Putamen (tissue), 1 donor: ENCODE measurements at places on chromosomes 4 and X.

- DNase-seq = no peak
These were observed 69.2 kb downstream of the SYNPO2 start for GRCh38 chr4:118957722-118958445.

DNA sequence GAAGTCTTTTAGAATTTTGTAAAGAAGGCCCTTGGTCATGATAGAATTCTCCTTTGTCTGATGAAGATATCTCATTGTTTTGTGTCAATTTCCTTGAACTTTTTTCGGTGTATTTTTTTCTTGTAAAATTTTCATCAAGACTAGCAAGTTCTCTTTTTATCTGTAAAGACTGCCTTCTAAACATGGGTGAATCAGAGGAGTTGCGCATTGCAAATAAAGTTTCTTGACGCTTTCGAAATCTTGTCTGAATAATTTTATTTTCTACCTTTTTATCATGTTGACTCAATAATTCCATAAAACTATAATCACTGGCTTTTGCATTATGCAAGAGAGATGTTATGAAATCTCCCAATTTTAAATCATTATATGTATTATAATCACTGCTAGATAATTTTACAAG, 66.2 kb downstream of the NCAPG start:
- no peak for DNase-seq

- DNase-seq = no peak
These were observed 324.8 kb downstream of the FRMPD4 start for GRCh38 chrX:12463052-12463451.

- DNase-seq = no peak
These were observed 2.8 kb downstream of the AWAT2 start for GRCh38 chrX:70046978-70047377.

DNA sequence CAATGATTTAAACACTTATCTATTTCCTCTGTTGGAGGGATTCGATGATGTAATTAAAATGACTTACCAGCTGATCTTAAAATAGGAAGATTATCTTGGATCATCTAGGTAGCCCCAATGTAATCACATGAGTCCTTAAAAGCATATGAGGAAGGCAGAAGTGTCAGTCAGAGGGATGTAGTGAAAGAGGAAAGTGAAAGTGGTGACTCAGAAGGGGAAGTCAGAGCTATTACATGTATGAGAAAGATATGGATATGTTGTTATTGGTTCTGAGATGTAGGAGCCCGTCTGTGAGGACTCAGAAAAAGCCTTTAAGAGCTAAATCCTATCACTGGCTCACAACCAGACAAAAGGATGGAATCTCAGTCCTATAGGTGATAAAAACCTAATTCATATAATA, 456.4 kb downstream of the DACH2 start:
- no peak for DNase-seq

DNA sequence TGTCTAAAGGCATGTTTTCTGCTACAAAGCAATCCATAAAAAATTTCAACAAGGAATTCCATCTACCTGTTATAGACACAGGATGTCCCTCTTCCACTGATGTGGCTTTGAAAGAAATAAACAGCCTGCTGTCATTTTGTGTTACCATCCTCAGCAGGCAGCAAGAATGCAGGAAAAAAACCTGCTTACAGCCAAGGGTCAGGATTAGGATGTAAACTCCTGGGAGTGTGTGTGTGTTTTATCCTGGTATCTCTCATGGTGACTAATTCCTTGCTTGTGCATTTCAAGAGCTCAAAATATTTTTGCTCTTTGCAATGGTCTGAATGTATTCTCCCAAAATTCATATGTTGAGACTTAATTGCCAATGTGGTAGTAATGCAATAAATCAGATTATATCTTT, 28.6 kb upstream of the SFRP2 start:
- no peak for DNase-seq

- no peak for DNase-seq
These were observed 25.8 kb downstream of the ADRA2C start for GRCh38 chr4:3791910-3792542.

GRCh38 chrX:44915361-44915868, 42.4 kb downstream of the KDM6A start:
- no peak for DNase-seq

- peak; percentile 78 for DNase-seq
These were observed 91.3 kb downstream of the NSUN7 start for GRCh38 chr4:40840985-40841571.

GRCh38 chr4:1080961-1081688, 32.2 kb downstream of the RNF212 start:
- DNase-seq = peak; percentile 55

DNA sequence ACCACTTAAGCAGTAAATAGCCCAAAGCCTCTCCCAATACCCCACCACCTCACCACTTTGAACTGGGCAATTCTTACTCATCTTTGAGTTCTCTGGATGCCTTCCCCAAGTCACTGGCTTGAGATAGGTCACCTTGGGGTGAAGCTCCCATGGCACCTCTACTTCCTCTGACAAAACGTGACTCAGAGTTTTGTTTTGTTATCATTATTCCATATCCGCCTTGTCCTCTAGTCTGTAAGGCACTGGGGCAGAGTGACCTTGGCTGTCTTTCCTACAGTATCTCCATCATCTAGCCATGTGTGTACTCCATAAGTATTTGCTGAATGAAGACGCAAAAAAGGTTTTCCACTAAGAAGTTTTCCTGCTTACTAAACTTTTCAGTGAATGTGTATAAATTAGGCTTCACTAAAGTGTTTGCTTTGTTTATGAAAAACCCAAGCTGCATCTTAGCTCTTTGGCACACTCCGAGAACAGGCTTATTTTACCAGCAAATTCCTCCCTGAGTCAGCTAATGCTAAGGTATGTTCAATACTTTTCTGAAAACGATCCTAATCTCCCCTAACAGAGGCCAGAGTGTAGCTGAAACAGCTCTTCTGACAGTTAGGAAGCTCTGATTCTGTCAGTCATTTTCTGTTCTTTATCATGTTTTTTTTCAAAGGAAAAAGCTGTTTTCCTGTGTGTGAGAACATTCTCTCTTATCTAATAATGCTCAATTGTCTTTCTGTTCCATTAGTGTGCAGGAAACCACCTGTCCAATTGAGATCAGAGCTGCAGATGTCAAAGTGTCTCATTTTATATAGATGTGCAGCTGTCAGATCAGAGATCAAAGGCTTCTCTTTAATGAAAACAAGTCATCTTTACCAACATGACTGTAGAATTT, 30.2 kb upstream of the TSPAN5 start:
- DNase-seq = no peak

DNA sequence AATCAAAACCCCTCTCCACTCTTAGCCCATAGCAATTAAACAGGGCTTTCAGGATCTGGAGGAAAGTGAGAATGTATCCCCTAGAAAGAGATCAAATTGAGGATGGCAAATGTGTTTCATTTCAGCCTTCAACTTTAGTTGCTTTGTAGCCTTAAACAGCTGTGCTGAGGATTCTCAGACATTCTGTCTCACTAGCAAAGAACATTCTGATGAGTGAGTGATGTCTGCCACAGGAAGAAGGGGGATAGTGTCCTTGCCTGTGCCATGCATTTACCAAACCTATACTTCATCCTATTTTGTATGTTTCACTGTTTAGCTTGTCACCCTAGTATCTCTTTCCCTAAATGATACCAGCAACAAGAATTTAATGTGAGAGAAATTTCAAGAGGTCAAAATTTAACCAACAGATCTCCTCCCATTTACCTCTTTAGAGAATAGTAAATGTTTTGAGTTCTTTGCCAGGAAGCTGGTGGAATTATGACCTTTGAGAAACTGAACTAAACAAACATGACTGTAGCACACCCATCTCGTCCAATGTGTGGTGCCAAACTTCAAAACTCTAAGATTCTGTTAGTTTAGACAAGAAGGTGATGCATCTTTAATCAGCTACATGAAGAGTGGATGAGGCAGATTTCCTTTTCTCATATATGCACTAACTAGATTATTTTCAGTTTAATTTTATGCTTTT, 165.6 kb downstream of the PALLD start:
- DNase-seq = no peak

DNA sequence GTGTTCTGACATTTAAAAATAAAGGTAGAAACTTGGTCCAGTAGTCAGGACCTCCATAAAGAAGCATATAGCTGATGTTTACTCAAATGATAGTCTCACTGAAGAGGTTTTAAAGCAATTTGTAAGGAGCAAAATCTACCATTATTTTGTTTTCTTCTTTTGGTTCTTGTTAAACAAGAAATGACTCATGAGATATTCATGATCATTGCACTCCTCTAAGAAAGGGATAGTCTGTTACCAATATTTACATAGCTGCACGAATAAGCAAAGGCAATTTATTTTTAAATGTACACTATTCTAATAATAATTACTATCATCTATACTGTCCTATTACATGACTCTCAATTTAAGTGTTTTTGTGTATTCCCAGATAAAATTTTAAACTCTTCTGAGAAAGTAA, 397.9 kb downstream of the FAM47B start:
- no peak for DNase-seq

DNA sequence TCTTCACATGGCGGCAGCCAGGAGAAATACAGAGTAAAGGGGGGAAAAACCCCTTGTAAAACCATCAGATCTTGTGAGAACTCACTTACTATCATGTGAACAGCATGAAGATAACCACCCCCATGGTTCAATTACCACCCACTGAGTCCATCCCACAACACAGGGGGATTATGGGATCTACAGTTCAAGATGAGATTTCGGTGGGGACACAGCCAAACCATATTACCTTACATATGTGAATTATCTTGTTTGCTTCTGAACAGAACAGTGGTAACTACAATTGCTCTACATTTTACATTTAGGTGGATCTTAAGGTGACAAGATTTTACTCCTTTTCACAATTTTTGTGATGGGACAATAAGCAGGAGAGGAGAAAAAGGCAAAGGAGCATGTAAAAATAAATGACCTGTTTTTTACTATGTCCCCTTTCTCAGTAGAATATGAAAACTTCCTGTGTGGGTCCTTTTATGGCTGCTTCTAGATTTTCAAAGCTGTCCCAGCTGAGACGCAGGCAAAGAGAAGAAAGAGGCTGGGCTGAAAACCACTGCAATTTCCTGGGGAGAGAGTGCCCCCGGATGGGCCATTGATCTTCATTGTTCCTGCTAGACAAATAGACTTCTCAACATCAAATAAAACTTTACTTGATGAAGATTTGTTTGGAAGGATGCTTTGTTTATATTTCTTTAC, 45.9 kb upstream of the PGM2 start:
- no peak for DNase-seq

- DNase-seq = peak; percentile 48
These were observed 501.1 kb downstream of the KCNIP4 start for GRCh38 chr4:21447301-21448054.

GRCh38 chrX:135740681-135741149, 27.3 kb downstream of the CT45A1 start:
- no peak for DNase-seq

- no peak for DNase-seq
These were observed 106.2 kb upstream of the RAPGEF2 start for GRCh38 chr4:158996669-158997074.

GRCh38 chr4:127055357-127055756, 577.4 kb upstream of the INTU start:
- peak; percentile 19 for DNase-seq

- no peak for DNase-seq
These were observed 306.3 kb downstream of the ANK2 start for GRCh38 chr4:113355550-113356371.

- no peak for DNase-seq
These were observed 346.2 kb downstream of the MAPK10 start for GRCh38 chr4:86013621-86014020.

DNA sequence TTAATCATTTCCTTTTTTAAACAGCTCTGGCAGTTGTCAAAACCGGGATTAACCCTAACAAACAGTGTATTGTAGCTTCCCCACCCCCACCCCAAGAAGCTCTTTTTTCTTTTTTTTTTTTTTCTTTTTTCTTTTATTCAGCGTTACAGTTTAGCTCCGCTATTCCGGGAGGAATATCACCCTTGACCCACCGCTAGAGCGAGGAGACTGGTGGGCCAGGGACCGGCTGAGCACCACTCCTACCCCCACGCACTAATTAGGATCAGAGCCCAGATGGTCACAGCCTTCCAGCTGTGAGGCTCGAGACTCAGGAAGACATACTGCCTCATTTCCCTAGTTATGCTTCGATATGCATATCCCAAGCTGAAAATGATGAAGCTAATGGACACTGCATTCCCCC, 2.0 kb downstream of the PARM1 start:
- DNase-seq = no peak

DNA sequence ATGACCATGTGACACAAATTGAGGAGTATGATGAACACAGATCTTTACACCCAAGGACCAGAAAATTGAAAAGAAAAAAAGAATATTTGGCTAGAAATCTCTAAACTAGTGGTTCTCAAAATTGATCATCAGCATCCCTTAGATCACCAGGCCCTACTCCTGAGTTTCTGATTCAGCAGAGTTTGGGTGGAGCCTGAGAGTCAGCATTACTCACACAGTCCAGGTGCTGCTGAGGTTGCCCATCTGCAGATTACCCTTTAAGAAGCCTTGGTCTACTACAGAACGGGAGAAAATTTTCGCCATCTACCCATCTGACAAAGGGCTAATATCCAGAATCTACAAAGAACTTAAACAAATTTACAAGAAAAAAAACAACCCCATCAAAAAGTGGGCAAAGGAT, 182.8 kb downstream of the MOSPD2 start:
- no peak for DNase-seq

- no peak for DNase-seq
These were observed 3.4 kb downstream of the ATOH1 start for GRCh38 chr4:93831716-93832496.

DNA sequence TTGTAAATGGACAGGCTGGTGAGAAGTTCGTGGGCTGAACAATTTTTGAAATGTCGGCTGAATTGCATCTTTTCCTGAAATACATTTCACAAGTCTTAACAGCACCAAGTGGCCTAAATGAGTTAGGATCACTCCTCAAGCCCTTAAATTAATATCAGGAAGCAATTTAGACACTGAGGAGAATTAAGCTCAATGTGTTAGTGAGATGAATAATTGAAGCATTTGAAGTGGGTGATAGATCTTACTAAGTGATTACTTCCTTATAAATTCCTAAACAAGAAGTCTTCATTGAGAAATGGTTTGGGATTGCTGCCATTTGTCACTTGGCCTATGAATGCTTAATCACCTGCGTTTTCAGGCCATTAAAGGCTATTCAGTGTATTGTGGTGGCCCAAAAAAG, 116.8 kb downstream of the NAA11 start:
- no peak for DNase-seq
